K562 (cell line): ENCODE measurements at places on chromosomes 5 and 9. TPM values are rescaled to one million over a fixed set of nuclear protein-coding genes. Genes with fewer than 3 reads are reported as not detected.

Gene SLC6A3
- total RNA-seq: not detected in 2 replicates

DNA sequence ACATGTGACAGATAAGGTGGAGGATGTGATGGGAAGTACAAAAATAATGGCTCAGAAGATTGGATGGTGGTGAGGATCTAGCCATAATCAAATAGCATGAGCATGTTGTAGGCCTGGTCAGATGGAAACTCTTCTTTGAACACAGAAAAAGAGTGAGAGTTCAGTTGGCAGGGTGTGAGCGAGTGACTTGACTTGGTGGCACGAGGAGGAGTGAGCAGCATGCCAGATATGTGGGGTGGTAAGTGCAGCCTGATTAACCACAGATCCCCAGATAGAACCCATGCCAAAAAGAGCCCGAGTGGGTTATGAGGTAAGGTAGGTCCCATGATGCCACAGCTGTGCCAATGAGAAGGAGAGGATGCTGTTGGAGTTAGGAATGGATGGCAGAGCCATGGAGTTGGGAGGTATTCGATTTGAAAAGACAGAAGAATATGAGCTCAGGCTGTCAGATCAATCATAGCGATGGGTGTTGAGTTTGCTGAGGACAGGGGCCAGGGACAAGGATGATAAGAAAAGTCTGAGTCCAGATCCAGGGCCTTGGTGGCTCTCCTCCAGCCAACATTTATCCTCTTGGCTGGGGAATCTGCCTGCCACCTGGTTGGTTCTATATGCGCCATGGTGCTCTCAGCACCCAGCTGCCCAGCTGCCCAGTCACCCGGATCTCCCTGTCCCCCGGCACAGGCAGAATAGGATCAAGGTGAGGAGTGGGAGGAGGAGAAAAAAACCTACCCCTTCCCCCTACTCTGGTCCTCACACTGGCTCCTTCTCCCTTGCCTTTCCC lies 16.5 kb downstream of the GARNL3 start:
- no peak for DNase-seq

Gene PTPRD
- 0.02 and 0.11 TPM in 2 replicates for total RNA-seq

Gene MVB12B
- total RNA-seq: 0.09 TPM in 1 of 2 replicates, not detected in the other

- DNase-seq: peak; percentile 47
These were observed 4.6 kb downstream of the PTCH1 start for GRCh38 chr9:95511952-95512708.

GRCh38 chr9:91166796-91167366 lies 194.8 kb downstream of the AUH start:
- no peak for DNase-seq

GRCh38 chr9:88660611-88661010 lies 125.6 kb downstream of the NXNL2 start:
- DNase-seq: peak; percentile 10

Gene SPINK1
- 2.2 and 2.8 TPM in 2 replicates for total RNA-seq

GRCh38 chr9:84827216-84827765 lies 157.8 kb downstream of the NTRK2 start:
- no peak for DNase-seq

Gene SLC6A7
- total RNA-seq: not detected in 2 replicates

DNA sequence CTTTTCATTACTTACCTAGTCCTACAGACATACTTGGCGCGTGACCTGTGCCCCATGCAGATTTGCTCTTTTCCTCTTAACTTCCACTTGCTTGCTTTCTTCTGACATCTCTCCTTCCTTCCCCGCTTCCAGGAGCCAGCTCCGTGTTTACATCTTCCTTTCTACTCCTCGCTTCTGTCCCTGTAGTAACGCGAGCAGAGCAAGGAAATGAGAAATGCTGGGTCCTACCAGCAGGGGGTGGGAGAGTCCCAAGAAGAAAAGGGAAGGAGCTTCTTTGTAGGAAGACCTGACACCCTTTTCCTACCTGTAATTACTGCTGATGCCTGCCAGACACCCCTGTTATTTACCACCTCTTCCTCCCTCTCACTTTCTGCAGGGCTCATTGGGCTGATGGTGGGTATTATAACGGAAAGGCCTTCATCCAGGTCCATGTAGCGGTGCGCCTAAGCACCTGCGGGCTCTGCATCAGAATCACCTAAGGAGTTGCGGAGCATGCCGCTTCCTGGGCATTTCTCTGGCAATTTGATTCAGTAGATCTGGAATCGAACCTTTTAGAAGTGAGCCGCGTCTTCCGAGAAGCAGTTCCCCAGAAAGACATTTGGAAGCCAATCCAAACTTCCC lies 1260.8 kb upstream of the WWC1 start:
- DNase-seq: no peak

DNA sequence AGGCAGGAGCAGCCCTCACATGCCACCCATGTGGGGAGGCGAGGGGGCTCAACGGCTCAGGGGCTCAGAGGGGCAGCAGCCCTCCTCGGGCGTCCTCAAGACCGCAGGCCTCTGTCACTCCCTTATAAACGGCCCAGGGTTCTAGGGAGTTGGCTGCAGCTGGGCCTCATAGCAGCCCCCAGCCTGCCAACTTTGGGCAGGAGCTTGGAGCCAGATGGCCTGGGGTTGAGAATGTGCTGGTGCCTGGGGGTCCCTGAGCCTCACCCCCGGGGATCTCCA lies 51.0 kb upstream of the RNU6ATAC start:
- DNase-seq: no peak

Gene WDR31
- total RNA-seq: 1.4 and 1.5 TPM in 2 replicates

Gene SELENOP
- total RNA-seq: 6.0 and 6.2 TPM in 2 replicates

GRCh38 chr9:87227456-87227855 lies 270.2 kb upstream of the DAPK1 start:
- no peak for DNase-seq

Gene GABRA6
- not detected in 2 replicates for total RNA-seq
